ENCODE measurements at places on chromosomes 4 and X.

DNA sequence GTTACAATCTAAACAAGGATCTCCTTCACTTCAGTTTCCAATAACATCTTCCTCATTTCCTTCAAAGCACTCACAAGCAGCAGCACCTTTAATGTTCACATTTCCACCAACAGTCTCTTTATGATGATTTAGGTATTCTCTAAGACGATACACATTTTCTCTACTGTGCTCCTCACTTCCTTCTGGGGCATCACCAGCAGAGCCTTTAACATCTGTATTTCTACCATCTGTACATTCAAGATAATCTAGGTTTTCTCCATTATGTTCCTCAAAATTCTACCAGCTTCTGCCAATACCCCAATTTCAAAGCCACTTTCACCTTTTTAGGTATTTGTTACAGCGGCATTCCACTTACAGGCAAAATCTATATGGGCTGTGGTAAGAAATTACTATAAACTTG, 80.6 kb downstream of the FBXW7 start:
- DNase-seq = no peak

- DNase-seq = peak; percentile 86
Observed at GRCh38 chr4:87506974-87507701, 22.0 kb downstream of the SPARCL1 start.

GRCh38 chrX:15858051-15858450, 3.4 kb upstream of the AP1S2 start:
- DNase-seq = no peak

GRCh38 chr4:187077744-187078401, 354.2 kb upstream of the FAT1 start:
- DNase-seq = no peak

- no peak for DNase-seq
Observed at GRCh38 chr4:6714954-6715353, 1.0 kb upstream of the BLOC1S4 start.

DNA sequence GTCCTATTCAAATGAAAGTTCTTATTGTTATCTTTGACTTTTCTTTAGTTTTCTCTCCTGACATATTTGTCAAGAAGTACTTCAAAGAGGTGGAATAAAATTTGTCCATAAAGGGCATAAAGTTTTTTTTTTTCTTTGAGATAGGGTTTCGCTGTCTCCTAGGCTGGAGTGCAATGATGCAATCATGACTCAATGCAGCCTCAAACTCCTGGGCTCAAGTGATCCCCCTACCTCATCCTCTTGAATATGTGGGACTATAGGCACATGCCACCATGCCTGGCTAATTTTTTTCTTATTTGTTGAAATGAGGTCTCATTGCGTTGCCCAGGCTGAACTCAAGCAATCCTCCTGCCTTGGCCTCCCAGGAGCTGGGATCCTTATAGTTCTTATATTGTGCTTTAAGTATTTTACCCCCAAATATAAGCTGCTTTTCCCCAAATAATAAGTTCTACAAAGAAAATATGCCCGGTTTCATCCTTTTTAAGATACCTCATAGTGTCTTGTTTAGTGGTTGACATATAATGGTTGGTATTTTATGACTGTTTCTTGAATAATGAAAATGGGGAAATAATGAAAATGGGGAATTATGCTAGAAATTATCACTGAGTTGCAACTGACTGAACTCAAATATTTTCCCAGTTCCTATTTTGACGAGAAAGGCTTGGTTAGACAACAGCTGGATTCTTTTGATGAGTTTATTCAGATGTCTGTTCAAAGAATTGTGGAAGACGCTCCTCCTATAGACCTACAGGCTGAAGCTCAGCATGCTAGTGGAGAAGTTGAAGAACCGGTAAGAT, 11.6 kb downstream of the POLR2B start:
- DNase-seq = peak; percentile 62

GRCh38 chr4:148444296-148445070, 2.3 kb upstream of the NR3C2 start:
- no peak for DNase-seq

DNA sequence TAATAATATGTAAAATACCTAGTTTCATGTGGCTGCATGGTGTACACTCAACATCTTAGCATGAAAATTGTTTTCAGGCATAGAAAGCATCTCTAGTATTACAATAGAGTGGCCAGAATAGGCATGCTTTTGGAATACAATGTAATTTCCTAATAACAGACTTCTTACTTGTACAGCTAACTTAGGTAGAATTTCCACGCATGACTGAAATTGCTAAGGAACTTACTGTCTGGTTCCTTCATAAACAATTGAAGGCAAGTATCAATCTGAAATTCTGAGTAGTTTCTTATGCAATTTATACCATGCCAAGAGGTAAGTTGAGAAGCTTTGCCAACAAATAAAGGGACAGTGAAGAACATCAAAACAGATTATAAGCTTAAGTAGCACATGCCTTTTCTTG, 26.7 kb downstream of the SULT1E1 start:
- no peak for DNase-seq

DNA sequence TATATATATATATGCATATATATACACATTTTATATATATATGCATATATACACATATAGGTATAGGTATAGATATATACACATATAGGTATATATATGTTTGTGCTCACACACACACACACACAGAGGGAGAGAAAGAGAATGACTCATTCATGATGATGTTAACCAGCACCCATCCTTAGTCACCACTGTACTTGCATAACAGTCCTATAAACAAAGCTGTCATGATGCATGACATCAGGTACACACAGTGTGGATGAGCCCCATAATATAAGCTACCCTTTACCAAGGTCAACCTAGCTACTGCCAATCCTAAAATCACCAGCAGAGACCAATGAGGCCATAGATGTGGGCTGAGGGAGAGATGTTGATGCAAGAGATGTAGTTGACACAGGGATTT, 1408.0 kb downstream of the RAPGEF2 start:
- DNase-seq = peak; percentile 57

DNA sequence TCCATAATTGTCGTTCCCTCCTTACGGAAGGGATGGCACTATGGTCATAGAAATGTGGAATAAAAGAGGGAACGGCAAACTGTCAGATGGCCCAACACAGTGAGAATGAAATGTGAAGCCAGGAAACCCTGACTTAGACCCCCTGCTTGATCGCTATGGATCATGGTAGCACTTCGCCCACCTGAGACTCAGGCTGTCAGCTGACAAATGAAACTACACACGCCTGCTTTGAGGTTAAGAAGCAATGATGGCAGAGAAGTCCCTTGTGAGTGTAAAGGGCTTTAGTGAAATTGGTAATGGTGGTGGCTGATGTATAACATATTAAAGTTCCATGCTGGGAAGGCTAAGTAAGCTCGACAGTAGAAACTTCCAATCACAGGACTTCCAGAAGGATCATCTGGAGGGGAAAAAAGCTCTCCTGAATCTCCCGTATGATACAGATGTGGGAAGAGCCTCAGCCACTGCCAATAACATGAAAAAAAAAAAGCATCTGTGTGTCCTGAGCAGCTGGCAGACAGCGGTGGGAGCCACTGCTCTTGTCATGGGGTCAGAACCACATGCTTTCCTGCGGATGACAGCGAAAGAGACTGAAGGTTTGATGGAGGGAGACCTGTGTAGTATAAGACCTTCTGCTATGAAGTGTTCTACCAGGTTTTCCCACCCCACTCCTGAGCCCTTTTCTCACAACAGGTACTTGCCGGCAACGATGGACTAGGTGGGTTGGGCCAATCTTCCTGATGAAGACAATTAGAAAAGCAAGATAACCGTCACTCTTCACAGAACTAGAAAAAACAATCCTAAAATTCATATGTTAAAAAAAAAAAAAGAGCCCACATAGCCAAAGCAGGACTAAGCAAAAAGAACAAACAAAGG, 107.6 kb downstream of the AFAP1 start:
- no peak for DNase-seq

DNA sequence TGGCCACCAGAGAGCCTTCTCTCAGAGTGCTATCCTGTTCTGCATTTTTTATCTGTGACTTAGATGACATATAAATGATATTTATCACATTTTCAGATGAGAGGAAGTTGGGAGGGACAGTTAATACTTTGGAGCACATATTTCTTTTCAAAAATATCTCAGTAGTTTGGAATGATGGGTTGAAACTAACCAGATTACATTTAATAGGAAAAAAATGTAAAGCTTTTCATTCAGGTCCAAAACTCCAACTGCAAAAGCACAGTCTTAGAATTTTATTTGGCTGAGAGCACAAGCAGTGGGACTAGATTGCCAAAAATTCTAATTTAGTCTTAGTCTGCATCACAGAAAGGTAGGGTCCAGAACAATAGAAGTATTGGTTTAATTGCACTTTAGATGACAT, 248.2 kb upstream of the TEX13A start:
- DNase-seq = peak; percentile 21

GRCh38 chr4:4574792-4575191, 32.9 kb upstream of the STX18 start:
- DNase-seq = peak; percentile 85

DNA sequence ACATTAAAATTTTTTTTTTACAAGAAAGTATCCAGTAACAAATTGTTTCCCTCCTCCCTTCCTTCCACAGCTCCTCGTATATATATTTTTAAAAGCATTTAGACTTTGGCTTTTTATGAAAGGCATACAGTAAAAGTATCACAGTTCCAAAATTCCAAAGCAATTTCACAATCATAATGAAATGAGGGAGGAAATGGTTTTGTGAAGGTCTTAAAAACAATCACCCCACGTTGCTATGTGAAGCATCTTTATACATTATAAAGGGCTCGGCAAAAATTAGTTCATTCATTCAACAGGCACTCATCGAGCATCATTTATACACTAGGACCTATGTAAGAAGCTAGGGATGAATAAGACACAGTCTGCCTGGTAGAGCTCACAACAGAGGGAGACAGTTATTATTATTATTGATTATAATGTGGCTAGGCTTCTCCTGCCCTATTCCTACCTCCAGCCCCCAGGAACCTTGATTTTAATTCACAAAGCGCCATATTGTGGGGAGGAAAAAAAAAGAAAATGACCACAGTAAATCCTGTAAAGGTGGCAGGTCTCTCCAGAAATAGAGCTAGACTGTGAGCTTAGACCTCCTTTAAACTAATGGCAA, 239.9 kb downstream of the MAML3 start:
- peak; percentile 86 for DNase-seq

DNA sequence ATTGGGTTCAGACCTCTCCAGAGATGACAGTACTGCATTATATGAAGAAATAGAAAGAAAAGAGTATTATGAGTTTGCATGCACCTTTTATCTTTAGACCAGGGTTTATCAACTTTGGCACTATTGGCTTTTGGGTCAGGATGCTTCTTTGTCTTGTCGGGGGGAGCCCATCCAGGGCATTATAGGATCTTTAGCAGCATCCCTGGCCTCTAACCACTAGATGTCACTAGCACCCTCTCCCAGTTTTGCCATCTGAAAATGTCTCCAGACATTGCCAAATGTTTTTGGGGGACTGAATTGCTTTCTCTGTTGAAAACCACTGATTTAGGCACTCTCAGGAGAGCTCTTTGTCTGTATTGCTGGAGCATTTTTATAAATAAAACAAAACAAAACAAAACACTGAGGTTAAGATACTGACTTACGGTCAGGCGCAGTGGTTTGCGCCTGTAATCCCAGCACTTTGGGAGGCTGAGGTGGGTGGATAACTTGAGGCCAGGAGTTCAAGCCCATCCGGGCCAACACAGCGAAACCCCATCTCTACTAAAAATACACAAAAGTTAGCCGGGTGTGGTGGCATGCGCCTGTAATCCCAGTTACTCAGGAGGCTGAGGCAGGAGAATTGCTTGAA, 23.6 kb downstream of the CA5B start:
- DNase-seq = peak; percentile 18

DNA sequence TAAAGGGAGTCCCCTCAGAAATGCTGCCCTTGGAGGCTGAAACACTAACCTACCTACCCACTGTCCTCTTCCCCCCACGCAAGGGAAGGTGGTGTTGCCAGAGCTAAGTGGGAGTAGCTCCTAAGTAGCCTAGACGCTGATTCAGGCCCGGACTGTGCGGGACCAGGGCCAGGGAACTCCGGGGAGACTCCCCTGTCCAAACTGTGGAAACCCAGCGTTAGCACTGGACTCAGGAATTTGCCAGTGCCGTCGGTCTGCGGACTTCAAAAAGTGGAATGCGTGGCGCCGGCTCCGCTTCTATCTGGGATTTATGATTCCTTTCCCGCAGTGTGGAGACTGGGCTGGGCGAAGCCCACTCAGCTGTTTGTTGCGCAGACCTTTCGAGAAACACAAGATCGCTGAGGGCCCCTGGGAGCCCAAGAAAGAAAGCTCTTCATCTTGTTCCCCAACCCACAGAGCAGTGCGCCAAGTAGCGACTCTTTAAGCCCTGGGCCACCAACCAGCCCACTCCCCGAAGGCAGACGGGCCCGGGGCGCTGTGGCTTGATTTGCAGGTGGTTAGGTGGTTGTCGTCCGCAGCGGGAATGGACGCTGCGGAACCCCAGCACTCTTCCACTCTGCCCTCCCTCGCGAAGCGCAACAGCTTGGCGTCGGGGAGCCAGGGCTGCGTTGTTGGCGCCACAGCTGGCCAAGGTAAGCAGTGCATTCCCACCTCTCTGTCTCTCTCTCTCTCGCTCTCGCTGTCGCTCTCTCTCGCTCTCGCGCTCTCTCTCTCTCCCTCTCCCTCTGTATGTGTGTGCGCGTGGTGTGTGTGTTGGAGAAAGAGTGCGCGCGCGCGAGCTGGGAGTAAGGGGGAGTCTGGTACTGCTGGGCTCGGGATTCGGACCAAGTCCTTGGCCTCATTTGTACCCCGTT, 2.0 kb downstream of the TMEM255A start:
- peak; percentile 69 for DNase-seq

All from fibroblast of skin of right quadriceps (primary cell).